ENCODE measurements at places on chromosomes 16 and 17.

- no peak for DNase-seq
Observed at GRCh38 chr16:80202831-80203413, 337.9 kb upstream of the DYNLRB2 start.

GRCh38 chr17:32828822-32829221 lies 48.1 kb downstream of the MYO1D start:
- no peak for DNase-seq

GRCh38 chr16:66041907-66042306 lies 324.6 kb upstream of the CDH5 start:
- no peak for DNase-seq

- DNase-seq: no peak
Observed at GRCh38 chr17:69268543-69269014, 40.0 kb upstream of the ABCA10 start.

DNA sequence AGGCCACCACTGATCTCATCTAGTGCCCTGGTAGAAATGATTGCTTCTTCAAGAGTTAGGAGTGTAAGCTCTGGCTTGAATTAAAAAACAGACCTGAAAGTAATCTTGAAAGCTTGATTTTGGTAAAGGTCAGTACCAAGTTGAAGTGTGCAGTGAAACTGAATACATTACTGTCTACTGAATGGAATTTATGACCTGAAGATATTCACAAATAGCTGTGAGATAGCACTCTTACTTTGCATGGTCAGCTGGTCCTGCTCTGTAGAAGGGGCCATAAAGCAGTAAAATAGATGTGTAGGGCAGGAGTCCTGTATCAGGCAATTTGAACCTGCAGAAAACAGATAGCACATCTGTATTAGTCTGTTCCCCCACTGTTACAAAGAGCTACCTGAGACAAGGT lies 78.6 kb downstream of the MYH13 start:
- no peak for DNase-seq

- no peak for DNase-seq
Observed at GRCh38 chr16:81442916-81443687, 1.5 kb upstream of the CMIP start.

GRCh38 chr17:6505425-6506142 lies 50.8 kb downstream of the PITPNM3 start:
- no peak for DNase-seq

- DNase-seq: no peak
Observed at GRCh38 chr17:49132317-49132698, 261 bp upstream of the B4GALNT2 start.

DNA sequence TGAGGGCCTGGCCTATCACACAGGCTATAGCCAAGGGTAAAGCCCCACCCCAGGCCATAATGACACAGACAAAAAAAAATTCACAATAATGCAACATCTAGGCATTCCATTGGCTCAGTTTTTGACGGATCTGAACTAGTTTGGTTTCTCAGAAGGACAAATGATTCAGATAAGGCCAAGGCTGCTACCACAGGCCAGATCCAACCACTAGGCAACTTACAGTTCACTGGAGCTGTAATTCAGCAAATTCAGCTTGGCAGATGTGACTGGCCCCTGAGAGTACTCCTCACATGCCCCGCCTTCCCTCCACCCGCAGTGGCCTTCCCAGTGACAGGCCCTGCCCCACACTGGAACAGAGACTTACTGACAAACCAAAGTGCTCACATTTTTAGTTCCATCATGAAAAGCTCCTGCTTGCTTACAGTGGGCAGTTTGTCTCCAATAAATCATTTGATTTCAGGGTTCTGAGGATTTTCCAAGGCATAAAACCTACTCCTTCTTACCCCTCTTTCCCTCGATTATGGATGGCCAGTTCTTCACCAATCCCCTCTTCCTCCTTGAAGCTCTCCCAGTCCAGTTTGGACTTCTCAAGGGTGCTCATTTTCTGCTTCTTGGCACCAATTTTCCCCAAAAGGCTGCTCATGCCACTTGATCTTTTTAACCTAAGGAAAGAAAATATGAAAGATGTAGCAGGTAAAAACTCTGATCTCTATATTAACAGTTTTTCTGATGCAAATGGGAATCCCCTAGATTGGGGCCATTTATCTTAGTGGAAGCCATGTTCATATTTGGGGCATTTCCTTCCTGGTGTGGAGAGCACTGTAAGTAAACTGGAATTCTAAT lies 53.3 kb upstream of the BCAR1 start:
- no peak for DNase-seq

GRCh38 chr16:11539641-11540050 lies 47.1 kb downstream of the LITAF start:
- no peak for DNase-seq

DNA sequence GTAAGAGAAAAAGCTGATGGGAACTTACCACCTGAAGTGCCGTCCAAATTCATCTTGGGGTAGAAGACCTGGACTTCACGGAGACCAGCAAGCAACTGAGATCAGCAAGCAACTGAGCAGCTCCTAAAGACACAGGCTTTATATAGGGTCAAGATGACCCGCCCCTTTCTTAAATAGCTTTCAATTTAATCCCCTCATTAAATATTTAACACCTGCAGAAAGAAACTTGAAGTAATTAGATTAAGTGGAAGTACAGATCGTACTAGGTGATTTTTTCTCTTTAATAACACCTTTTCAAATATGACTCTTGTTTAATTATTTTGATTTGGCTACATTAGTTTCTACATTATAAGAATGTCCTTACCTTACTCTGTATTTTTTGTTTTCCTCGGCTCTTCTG lies at the start of gene CPHXL:
Gene CPHXL (minus strand): TSS at position 101 of the 400 bp plus-strand sequence. CDS start 48 bp downstream, at position 53.
- DNase-seq: no peak

DNA sequence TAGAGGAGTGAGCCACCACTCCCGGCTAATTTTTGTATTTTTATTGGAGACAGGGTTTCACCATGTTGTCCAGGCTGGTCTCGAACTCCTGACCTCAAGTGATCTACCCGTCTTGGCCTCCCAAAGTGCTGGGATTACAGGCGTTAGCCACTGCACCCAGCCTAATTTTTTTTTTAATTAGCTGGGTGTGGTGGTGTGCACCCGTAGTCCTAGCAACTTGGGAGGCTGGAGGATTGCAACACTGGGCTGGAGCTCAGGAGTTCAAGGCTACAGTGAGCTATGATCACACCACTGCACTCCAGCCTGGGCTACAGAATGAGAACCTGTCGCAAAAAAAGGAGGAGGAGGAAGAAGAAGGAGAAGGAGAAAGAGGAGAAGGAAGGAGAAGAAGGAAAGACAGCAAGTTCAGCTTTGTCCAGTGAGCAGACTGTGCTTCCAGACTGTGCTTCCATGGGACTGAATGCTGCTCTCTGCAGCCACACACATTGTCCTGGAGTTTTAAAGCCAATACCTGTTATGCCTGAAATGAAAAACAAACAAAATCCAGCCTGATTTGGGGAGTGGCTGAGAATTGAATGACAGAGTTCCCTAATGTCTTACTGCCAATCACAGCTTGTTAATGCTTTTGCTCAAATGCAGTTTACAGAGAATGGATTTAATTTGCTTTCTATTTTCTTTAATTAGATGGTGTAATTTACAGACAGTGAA lies 2.8 kb upstream of the TNFRSF13B start:
- no peak for DNase-seq

DNA sequence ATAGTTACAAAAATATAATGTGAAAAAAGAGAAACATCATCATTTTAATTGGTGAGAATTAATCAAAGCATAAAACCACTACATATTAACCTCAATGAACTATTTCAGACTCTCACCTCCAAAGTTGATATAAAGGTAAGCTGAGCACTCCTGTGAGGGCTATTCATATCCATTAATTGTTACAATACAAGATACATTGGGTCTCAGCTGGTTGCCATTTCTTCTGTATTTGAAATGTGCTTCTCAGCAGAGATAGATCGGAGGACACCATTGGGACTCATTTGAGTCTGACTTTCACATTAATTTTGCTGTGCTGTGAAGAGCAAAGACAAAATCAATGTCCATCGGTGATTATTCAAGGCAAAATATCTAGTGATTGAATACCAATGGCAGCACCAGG lies 459.5 kb upstream of the GOT2 start:
- no peak for DNase-seq

Data from activated CD4-positive, alpha-beta memory T cell treated with anti-CD3 and anti-CD28 coated beads, Interleukin-2, amount 10 ng/mL, durations not matched to agents 7 days and 5 days (primary cell).